ENCODE measurements at places on chromosomes 4 and X.

DNA sequence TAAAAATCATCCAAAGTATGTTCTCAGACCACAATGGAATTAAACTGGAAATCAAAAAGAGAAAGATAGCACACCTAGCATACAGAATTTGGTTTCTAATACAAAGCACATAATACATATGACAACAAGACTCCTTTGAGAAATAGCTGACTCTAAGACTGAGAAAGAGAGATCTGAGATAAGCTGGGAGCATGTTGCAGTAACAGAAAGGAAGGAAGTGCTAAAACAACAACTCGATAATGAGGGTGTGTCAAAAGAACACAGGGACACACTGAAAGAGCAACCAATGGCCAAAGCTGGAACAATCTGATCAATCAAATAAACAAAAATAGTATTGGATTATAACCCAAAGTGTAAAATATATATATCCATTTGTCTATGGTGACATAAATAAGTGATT, 586.6 kb downstream of the C4orf33 start:
- no peak for DNase-seq

GRCh38 chrX:140292961-140293360, 211.9 kb downstream of the SOX3 start:
- no peak for DNase-seq

DNA sequence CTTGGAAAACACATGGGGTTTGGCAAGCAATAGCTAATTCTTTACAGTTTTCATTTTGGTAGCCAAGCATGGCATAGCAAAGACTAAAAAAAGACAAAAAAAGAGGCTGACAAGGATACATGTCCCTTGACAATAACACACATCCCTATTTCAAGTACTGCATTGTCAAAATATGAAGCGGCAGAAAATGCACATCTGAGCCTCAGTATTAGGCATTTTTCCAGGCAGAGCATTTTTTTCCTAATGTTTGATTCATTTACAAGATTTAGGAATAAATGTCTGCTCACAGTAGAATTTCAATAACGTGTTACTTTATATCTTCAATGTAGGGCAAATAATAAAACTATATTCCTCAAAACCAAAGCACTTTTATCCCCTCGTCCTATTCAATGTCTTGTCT, 216.3 kb upstream of the PCDH18 start:
- DNase-seq, result no peak

- DNase-seq, result no peak
Observed at GRCh38 chr4:102454268-102454667, 46.9 kb upstream of the NFKB1 start.

DNA sequence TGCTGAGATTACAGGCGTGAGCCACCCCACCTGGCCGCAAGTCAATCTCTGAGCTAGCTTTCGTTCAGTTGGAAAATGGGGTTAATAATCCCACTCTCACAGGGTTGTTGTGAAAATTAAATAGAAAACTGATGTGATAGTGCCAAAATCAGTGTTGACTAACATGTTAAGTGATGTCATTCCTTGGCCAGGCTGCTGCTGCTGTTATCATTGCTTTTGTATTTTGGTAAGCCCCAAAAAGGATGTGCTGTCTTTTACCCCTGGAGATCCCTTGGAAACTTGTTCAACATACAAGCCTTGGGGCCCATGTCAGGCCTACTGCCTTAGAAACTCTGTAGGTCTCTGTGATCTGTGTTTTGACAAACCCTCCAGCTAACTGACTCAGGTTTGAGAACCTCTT, 106.3 kb downstream of the AFF1 start:
- DNase-seq, result no peak

- no peak for DNase-seq
Observed at GRCh38 chr4:44674471-44674870, 3.7 kb upstream of the GUF1 start.

GRCh38 chr4:63620271-63620670, 789.0 kb downstream of the TECRL start:
- DNase-seq, result no peak

GRCh38 chr4:76948443-76949275, 893 bp upstream of the SEPTIN11 start:
- peak; percentile 58 for DNase-seq

DNA sequence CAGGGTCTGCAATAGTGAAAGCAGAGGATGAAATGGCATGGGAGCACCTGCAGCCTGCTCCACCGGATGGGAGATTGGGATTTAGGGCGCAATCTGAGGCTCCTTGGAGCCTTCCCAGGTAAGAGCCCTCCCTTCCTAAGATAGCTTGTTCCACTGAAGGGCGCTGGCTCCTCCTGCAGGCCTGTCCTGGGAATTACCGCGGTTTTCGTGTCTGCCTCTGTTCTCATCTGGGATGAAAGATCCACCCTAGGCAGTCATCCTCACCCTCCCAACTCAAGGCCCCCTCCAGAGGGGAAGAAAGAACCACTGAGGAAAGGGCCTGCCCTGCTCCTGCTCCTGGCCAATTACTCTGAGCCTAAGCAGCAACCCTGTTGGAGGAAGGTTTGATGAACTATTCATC, 547.5 kb downstream of the SMARCA1 start:
- no peak for DNase-seq

DNA sequence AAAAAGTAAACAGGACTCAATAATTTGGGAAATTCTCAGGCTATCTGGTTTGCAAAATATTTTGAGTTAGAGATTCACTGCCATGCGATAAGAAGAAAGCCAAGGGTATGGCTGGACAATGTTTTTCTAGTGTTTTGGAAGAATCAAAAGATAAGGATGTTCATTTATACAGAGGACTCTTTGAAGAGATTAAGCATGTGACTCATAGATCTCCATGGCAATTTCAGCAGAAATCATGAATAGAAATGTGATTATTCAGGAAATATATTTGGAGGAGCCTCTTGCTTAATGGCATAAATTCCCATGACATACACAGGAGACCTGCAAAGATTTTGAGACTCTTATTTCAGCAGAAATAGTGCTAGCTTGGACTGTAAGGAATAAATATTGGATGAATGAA, 16.7 kb upstream of the FRAS1 start:
- DNase-seq, result no peak

GRCh38 chrX:46574774-46575381, 1.3 kb downstream of the CHST7 start:
- DNase-seq, result no peak

DNA sequence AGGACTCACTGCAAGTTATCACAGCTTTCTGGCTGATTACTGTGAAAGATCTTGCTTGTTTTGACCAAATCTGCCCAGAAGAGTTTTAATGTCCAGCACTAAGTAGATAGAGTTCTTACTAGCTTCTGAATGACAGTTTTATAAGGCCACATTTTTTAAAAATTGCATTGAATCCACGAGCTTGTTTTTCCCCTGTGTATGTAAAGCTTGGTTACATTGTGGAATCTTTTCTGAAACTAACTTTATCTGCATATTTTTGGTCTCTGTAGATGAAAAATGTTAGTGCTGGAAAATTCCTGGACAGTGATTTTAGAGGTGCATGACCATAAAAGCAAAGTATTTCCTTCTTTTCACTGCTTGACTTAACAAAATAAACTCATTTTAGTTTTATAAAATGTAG, 650.3 kb upstream of the FAM241A start:
- DNase-seq, result no peak

- peak; percentile 62 for DNase-seq
Observed at GRCh38 chr4:184472614-184473498, 1.5 kb downstream of the IRF2 start.

GRCh38 chrX:54446084-54446483, 5.9 kb downstream of the TSR2 start:
- DNase-seq, result no peak

GRCh38 chr4:88130544-88131305, 27.7 kb downstream of the ABCG2 start:
- DNase-seq, result no peak

- no peak for DNase-seq
Observed at GRCh38 chr4:130143656-130144055, 1047.7 kb downstream of the C4orf33 start.

GRCh38 chr4:173794662-173795061, 264.6 kb upstream of the HAND2 start:
- no peak for DNase-seq

DNA sequence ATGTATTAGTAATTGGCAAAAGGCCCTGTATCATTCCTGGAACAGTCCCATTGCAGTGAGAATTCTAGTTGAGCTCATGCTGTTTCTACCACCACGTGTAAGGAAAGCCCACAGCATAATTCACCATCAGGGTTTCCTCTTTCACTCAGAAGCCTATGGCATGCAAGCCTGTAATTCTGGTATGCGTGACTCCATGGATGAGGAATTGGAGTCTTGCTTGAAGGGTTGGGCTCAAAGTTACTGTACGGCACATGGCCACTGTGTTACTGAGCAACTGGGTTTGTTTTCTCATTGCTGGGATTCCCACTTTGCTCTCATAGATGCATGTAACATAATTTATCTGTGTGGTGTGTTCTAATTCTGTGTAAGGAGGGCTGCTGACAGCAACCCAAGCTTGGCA, 132.3 kb upstream of the NR3C2 start:
- no peak for DNase-seq

GRCh38 chr4:150648123-150648522, 66.2 kb downstream of the MAB21L2 start:
- no peak for DNase-seq

DNA sequence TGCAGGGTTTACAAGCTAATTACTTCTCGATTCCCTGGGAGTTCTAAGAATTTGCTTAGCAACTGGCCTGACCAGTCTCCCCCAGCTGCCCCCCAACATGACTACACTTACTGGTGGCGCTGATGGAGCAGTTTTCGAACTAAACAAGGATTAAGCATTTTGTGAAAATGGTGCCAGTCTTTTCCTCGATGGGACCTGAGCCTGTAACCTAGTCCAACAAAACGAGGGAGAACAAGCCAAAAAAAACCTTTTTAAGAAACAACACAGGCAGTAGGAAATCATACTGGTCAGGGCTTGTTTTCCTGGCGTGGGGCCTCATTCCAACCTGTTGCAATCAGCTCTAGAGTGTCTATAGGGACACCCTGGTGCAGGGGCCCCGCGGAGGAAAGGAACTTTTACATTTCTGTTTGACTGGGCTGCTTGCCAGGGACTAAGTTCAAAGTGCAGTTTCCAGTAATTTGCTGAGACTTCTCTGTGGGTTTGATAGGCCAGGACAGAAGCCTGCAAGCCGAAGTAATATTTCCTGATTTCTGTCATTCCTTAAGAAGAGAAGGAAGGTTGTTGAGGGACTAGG, 158.7 kb downstream of the SPRY1 start:
- peak; percentile 56 for DNase-seq

DNA sequence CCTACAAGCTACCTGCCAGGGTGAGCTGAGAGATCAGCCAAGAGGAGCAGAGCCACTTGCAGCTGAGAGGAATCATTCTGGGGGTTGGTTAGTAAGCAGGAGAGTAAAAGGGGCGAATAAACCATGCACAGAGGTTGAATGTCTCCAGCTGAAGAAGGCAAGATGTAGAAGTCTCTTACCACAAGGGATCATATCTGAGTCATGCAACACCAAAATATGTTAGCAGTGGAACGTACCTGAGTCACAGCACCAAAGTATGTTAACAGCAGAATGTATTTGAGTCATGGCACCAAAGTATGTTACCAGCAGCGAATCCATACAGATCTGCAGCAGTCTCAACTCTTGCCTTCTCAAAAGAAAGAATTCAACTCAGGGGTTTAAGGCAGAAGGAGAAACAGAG, 29.9 kb downstream of the C4orf51 start:
- DNase-seq, result no peak

GRCh38 chrX:24339911-24340310, 20.5 kb upstream of the SUPT20HL1 start:
- no peak for DNase-seq

DNA sequence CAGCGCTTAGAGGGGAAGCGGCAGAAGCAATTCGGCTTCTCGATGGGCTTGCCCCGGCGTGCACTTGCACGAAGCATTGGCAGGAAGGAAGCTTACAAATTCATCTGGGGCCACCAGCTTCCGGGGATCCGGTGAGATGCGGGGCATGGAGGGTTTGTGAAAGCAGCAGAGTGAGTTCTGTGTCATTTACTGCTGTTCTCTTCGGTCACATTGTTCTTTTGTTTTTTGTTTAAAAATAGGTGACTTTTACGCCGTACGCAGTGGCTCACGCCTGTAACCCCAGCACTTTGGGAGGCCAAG, 47.0 kb downstream of the ASMT start:
- no peak for DNase-seq

GRCh38 chr4:122688529-122689140, 43.9 kb upstream of the BBS12 start:
- no peak for DNase-seq

DNA sequence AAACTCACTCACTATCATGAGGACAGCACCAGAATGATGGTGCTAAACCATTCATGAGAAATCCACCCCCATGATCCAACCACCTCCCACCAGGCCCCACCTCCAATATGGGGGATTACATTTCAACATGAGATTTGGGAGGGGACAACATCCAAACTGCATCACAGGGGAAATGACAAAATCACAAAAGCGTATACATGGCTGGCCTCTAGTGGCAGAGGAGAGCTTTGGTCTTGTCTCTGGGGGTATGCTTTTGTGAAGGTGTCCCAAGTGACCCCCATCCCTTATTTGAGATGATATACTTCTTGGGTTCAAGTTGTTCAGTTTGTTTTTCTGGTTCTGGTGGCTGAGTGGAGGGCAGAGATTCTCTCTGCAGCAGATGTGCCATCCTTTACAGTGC, 8.5 kb upstream of the SETD7 start:
- no peak for DNase-seq

Data from hippocampal formation (tissue), 2 donors.